ENCODE measurements at places on chromosomes 13 and 19.

GRCh38 chr13:79037197-79037596 lies 368.9 kb downstream of the RBM26 start:
- no peak for DNase-seq

DNA sequence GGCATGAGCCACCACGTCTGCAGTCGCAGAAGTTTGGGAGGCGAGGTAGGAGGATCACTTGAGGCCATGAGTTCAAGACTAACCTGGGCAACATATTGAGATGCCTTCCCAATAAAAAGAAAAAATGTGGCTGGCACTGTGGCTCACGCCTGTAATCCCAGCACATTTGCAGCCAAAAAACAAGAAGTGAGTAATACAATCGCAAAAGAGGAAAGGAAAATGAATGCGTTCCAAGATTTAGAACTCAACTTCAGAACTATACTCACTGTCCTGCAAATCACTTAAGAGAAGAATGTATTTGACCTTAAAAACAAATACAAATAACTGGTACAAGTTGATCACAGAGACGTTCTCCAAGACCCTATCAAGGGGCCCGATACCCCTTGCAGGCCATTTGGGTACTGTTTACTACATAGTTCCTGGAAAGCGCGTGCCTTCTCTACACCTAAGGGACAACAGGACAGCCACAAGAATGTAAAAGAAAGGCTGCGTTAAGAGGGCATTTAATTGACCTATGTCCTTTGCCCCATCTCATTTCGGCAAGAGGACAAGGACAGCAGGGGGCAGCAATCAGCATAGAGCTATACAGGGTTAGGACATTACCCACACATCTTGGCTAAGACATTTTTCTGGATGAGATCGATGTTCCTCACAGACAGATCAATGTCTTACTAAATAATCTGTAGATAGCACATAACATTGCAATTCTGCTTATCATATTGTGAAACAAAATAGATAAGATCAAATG lies 41.3 kb downstream of the FLT3 start:
- DNase-seq, result peak; percentile 33

GRCh38 chr13:26787961-26788360 lies 27.4 kb upstream of the GPR12 start:
- no peak for DNase-seq

DNA sequence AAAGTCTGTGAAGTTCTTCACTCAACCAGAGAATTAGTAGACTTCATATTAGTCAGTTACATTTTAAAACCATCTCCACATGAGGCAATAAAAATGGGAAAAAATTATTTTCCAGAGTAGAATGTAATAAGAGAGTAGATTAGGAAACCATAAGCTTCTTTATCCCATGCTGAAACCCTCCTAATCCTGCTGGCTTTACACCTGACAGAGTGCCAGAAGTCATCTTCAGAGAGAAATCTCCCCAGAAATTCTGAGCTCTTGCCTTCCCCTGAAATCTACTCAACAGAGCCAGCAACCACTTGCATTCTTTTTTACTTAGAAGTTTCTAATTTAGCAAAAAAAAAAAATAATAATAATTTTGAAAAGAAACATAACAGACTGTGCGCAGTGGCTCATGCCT lies 279.9 kb downstream of the NHLRC3 start:
- no peak for DNase-seq

GRCh38 chr13:40578055-40578454 lies 88.4 kb downstream of the FOXO1 start:
- no peak for DNase-seq

- DNase-seq, result no peak
Observed at GRCh38 chr13:54366728-54367127, 1338.1 kb downstream of the OLFM4 start.

GRCh38 chr13:103046676-103047075 lies 19.5 kb downstream of the SLC10A2 start:
- DNase-seq, result no peak
